Camera-type eye (tissue), 1 donor: ENCODE measurements at places on chromosomes 1 and 21. TPM values are rescaled to one million over a fixed set of nuclear protein-coding genes. Genes with fewer than 3 reads are reported as not detected.

Gene AK5
- 11.2 TPM for total RNA-seq

Gene PCSK9
- 1.1 TPM for total RNA-seq

Gene RAD54L
- 2.1 TPM for total RNA-seq

Gene LCE2D
- total RNA-seq, result not detected

Gene FTCD
- 1.1 TPM for total RNA-seq

Gene C1orf94
- total RNA-seq, result 0.33 TPM

Gene AADACL3
- 0.11 TPM for total RNA-seq

Gene MPZL1
- total RNA-seq, result 114 TPM

Gene NPR1
- total RNA-seq, result 6.8 TPM

Gene TAS1R1
- total RNA-seq, result not detected

Gene CLCA1
- not detected for total RNA-seq

Gene FMO5
- total RNA-seq, result 2.2 TPM

Gene LCE3E
- not detected for total RNA-seq

Gene TAF1A
- 21.9 TPM for total RNA-seq

Gene TRIM58
- 7.0 TPM for total RNA-seq

Gene INAVA
- total RNA-seq, result 6.2 TPM

Gene CTPS1
- 31.7 TPM for total RNA-seq

Gene WNT4
- 3.1 TPM for total RNA-seq

Gene C1orf185
- total RNA-seq, result not detected

Gene ERO1B
- 15.3 TPM for total RNA-seq

Gene ZDHHC18
- 20.8 TPM for total RNA-seq

Gene CDKN2C
- total RNA-seq, result 19.9 TPM

Gene TRAF3IP3
- total RNA-seq, result 0.99 TPM

Gene GPR37L1
- 0.88 TPM for total RNA-seq

Gene CRNN
- total RNA-seq, result not detected

Gene KCNK1
- total RNA-seq, result 8.7 TPM

Gene PROX1
- total RNA-seq, result 92.5 TPM

Gene FCN3
- total RNA-seq, result 0.99 TPM

Gene TNNI3K
- 4.1 TPM for total RNA-seq

Gene LCK
- 1.4 TPM for total RNA-seq

Gene BGLAP
- 1.5 TPM for total RNA-seq

Gene CA6
- not detected for total RNA-seq

Gene LRRC53
- 0.11 TPM for total RNA-seq

Gene NTPCR
- total RNA-seq, result 31.2 TPM

Gene IL20
- not detected for total RNA-seq

Gene IGFN1
- 1.2 TPM for total RNA-seq

Gene FBXO2
- 1.8 TPM for total RNA-seq

Gene TFF2
- not detected for total RNA-seq

Gene FHAD1
- 3.3 TPM for total RNA-seq

Gene PRDX6
- 201 TPM for total RNA-seq

Gene OR2L8
- total RNA-seq, result not detected
